ENCODE measurements at places on chromosomes 12 and 14. TPM values are rescaled to one million over a fixed set of nuclear protein-coding genes. Genes with fewer than 3 reads are reported as not detected.

SPX gene
- not detected for total RNA-seq

POMT2 gene
- 45.3 TPM for total RNA-seq

ARL6IP4 gene
- 133 TPM for total RNA-seq

VWF gene
- 0.24 TPM for total RNA-seq

PRPF40B gene
- 56.9 TPM for total RNA-seq

ZC2HC1C gene
- 2.3 TPM for total RNA-seq

AQP6 gene
- 0.16 TPM for total RNA-seq

ARHGEF40 gene
- total RNA-seq, result 96.2 TPM

OR11H7 gene
- total RNA-seq, result not detected

SIX4 gene
- 17.4 TPM for total RNA-seq

SAMD15 gene
- 2.0 TPM for total RNA-seq

CLEC14A gene
- total RNA-seq, result not detected

KRT3 gene
- 0.75 TPM for total RNA-seq

- no peak for DNase-seq
These were observed 181.0 kb downstream of the MON2 start for GRCh38 chr12:62647586-62647985.

DNA sequence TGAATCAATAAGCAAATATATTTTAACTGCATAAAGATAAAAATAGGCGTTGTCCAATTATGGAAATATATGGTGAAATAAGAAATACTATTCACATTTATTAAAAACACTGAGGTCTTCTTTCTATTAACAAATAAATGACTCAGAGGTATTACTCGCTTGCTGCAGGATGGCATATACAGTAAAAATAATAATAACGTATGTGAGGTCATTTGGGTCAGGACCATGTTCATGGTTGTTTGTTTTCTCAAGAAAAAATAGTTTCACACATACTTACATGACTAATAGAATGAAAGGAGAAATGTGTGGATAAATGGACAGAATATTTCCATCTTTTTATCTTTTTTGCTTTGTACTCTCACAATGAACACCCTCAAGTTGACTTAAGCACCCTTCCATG lies 46.5 kb upstream of the RTL1 start:
- no peak for DNase-seq

DNA sequence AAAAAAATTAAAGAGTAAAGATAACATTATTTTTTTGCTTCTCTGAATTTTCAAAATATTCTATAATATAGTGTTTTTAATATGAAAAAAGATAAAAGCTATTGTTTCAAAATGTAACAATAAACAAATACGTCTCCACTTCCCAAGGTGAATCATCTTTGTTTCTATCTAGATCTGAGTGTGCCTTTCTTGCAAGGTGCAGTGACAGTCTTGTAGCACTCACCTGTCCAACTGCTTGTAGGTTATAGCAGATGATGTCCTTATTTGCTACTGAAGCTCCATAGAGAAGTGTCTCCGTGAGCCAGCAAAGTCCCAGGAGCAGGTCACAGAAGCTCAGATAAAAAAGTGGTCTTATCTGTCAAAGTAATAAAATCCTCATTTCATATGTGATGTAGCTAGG lies 21.4 kb downstream of the TMEM116 start:
- DNase-seq, result no peak

DNA sequence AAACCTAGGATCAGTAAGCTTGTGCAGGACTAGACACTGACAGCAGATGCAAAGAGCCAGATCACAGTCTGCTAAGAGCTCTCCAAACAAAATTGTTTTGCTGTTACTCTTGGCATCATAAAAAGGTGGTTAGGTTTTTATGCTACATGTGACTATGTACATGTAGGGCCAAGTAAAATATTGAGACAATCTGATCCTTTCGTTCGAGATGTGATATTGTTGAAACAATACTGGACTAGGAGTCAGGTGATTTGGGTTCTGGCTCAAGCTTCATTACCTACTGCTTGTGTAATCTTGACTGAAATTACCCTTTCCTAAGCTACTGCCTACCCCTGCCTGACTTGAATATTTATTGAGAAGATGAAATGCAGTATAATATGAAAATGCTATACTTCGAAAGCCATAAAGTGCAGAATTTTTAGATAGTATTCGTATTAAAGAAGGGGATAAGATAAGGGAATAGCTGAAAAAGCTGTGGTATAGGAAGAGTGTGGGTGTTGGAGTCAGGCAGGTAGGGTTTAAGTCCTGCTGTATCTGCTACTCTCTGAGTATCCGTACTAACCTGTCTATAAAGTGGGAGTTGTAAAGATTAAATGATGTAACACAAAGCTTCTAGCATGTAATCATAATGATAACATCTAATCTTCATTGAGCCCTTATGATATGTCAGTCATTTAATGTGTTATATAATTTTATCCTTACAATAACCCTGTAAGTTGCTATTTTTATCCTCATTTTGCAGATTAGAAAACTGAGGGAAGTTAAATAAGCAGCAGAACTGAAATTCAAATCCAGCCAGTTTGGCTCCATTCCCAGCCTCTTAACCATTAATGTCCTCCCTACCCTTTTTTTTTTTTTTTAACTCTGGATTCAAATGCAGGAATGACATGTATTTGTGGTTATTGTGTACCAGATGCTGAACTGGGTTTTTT lies 38.6 kb upstream of the ATF1 start:
- no peak for DNase-seq

DNA sequence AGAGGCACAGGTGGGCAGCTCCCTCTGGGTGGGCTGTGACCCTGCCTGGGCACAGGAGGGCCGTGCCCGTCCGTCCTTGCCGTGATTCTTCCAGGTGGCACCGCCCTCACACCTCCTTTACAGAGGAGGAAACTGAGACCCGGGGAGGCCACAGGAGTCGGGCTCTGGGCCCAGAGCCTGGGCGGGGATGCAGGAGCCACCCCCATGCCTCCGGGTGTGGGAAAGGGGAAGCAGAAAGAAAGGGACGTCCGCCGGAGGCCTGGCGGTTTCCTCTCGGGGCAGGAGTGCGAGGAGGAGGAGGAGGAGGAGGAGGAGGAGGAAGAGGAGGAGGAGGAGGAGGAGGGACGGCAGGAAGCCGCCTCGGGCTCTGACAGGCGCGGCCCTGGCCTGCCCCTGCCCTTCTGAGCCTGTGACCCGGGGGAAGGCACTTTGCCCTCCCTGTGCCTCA lies 23.0 kb downstream of the SH2B3 start:
- DNase-seq, result no peak

GRCh38 chr12:17982556-17982955 lies 107.4 kb downstream of the RERGL start:
- no peak for DNase-seq

DNA sequence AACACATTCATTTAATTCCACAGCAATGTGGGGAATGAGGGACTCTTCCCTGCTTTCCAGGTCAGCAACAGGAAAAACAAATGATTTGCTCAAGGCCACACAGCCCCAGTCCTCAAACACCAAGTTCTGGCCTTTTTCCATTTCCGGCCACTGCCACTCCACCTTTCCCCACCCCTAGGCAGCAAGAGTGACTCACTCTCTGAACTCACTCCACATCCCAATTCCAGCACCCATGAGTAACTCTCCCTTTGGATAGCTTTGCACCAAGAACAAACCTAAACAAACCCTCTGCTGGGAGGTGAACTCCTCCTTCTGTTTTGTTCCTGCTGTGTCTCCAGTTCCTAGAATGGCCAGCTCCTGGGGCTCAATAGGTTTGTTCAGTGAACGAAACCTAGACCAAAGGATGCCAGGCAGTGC lies 30.4 kb upstream of the PLEKHG6 start:
- no peak for DNase-seq

DNA sequence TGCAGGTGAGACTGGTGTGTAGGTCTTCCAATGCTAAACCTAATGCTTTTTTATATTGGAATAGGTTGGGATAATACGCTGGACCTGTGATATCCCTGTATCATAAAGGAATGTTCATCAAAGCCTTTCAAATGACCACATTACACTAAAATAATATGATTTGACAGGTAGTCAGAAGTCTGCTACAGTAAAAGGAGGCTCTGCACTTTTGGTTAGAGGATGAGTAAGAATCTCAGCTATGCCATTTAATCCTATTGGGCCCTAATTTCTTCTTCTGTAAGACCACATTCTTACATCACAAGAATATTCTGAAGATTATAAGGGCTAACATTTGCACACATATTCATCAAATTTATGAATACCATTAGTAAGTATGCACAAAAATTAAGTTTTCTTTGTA lies 250.5 kb upstream of the FLRT2 start:
- no peak for DNase-seq

DNA sequence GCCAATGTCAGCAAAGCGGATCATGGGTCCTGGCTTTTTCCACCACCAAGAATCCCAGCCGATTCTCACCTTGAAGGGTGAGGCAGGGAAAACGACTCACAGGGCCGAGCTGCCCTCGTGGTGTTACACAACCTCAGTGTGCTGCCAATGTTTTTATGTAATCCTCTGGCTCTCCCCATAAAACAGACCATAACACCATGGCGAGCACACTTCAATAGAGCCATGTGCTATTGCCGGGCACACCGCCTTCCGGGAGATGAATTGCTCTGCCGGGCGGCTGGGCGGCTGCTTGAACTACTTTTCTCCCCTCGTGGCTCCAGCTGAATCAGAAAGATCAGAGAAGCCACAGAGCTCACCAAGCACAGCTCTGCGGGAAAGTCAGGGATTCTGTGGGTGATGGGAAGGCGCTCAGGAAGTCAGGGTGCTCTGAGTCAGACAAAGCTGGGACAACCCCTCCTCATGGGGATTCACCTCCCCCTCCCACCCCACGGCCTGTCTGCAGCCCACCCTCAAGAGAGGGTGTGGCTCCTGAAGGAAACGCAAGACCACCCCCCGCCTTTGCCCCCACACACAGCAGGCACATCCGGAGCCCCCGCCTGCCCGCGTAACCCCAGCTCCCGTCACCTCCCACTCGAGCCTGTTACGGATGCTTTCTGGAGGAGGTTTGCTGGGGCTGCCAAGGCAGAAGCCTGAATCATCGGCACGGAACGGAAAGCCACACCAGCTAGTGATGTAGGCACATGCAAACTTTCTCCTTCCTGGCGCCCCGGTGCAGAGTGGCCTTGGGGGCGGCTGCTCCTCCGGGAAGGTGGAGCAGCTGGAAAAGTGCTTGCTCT lies 1.8 kb downstream of the GALNT9 start:
- DNase-seq, result no peak

GRCh38 chr12:77521508-77522115 lies 309.1 kb upstream of the NAV3 start:
- DNase-seq, result no peak

- no peak for DNase-seq
These were observed 663 bp downstream of the PTGER2 start for GRCh38 chr14:52314595-52315354.

DNA sequence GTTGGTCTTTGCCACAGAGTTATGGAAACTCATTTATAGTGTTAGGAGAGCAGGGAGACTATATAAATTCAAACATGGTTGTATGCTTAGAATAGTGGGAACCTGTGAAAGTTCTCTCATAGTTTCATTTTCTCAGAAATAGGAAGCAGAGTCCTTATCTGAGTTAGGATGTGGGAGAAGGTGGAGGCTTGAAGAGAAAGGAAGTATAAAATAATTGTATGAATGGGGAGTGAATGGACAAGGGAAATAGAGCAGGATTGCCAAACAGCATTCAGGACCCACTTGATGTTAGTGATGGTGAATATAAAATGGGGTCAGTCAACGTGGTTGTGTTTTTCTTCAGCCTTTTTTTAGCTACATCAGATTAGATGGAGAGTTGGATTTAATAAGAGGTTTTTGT lies 34.0 kb upstream of the TPH2 start:
- no peak for DNase-seq

DNA sequence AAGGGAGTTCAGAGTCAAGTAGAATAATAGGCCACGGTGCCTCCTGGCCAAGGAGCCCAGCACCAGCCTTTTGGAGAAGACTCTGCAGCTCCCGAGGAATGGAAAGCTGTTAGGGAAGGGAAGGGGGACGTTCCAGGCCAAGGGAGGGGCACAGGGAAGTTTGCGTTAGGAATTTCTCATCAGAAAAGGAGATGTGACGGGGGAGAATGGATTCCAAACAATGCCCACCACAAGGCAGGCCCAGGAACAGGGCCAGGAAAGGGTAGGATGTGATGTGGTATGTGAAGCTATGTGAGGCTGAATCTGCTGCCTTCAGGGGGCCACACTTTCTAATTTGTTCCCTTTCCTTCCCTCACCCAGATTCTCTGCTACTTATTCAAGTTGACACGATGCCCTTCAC lies 46.0 kb downstream of the DGLUCY start:
- DNase-seq, result no peak

DNA sequence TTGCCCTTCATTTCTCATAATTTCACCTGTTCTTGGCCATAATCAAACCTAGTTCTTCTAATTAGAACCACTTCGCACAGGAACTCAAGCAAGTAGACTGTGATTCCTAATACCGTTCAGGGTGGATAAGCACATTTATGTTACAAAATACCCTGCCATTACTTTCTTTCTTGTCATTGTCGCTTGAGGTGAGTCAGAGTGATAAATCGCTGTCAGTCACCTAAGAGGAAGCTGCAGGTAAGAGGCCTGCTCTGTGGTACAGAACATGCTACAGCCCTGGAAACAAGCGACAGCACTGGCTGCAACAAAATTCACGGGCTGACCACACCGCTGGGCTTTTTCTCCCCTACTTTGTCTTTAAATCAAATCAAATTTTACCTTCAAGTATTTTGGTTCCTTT lies 218.2 kb downstream of the ANO6 start:
- DNase-seq, result no peak

DNA sequence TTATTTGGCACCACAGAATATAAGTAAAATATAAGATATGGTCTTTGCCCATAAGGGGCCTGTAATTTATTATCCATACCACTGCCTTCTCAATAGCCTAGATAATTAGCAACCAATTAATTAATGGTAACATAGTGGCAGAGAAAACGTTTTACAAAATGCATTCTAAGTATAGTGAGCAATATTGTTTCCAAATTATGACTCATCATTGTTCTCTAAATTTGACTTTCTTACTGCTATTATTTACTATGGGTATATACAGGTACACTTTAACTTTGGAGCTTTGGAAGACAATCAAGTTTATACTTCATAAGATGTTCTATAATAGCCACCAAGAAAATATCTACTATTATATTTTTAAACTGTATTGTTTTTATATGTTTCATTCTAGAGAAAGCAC lies 26.7 kb downstream of the DCP1B start:
- no peak for DNase-seq

DNA sequence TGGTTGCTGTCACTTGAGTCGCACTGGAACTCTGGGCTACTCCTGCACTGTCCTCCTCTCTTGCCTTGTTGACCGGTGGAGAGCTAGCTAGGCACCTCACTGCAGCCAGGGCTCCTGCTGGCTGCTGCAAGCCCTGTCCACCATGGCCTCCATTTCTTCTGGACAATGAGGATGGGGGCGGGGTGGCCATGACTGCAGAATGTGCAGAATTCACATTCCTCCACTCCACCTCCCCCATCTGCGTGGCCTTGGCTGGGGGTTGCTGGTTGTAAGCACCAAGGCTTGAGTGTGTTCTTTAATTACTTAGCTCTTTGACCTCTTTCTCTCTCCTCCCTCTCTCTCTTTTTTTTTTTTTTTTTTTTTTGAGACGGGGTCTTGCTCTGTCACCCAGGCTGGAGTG lies 248.5 kb downstream of the PCNX1 start:
- no peak for DNase-seq

DNA sequence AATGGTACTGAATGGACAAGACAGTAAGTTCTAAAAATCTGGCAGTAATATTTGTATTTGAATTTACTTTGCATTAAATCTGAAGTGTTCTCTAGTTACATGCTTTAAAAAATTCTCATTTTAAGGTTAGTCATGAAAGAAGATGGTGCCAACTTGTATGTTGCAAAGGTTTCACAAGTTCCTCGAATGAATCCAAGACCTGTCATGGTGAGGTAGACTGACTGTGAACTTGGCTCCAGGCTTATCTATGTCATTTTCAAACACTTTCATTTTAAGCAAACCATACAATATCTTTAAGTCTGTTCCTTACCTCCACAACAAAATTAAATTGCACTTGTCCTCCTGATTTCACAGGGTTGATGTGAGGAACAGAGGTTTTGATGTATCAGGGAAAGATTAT lies 23.4 kb downstream of the CLEC2D start:
- no peak for DNase-seq

All from mesothelial cell of epicardium (in vitro differentiated cells).